ENCODE measurements at places on chromosomes 1 and 21. TPM values are rescaled to one million over a fixed set of nuclear protein-coding genes. Genes with fewer than 3 reads are reported as not detected.

- no peak for DNase-seq
Observed at GRCh38 chr1:211478376-211478775, 13.6 kb downstream of the RD3 start.

COL9A2 gene
- total RNA-seq: 2.5 TPM

GRCh38 chr1:172874950-172875349 lies 175.8 kb downstream of the TNFSF18 start:
- DNase-seq: no peak

- no peak for DNase-seq
Observed at GRCh38 chr21:37593015-37593414, 226.4 kb downstream of the DYRK1A start.

- no peak for DNase-seq
Observed at GRCh38 chr1:227654858-227655752, 80.0 kb downstream of the JMJD4 start.

SPRR2G gene
- total RNA-seq: not detected

BEST4 gene
- total RNA-seq: 0.57 TPM

DNA sequence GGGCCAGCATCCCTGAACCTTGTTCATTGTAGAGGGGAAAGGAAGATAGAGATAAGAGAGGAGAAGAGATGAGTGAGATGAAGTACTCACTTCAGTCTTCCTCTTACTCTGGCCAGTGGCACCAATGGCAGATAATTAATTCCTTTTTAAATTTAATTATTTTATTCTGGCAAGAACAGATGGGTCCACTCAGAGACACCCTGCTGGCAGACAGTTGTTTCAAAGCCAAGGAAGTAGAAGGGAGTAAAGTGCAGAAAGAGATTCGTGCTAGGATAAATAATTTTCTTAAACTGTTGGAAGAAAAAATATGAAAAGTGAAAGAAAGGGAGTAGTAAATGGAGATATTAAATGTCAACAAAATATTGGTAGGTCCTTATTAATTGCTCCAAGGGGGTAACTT lies 7.7 kb upstream of the GJA5 start:
- no peak for DNase-seq

DNA sequence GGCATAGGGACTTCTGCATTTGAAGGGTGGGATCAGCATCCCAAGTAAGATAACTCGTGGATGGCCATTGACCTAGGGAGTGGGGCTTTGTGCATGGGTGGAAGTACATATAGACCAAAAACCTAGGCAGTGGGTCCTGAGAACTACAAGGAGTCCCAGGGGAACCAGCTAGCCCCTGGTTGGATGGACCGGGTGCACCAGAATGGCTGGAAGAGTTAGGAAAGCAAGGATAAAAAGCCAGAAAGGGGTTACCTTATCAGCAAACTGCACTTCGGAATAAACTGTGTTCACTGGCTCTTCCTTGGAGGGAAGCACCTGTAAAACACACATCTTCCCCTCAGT lies 26.6 kb upstream of the SLAMF6 start:
- no peak for DNase-seq

All from activated T-cell treated with anti-CD3 and anti-CD28 coated beads, Interleukin-2, amount 50 U/mL, for 4 hours (primary cell).